ENCODE measurements at places on chromosomes 11 and 22. TPM values are rescaled to one million over a fixed set of nuclear protein-coding genes. Genes with fewer than 3 reads are reported as not detected.
A peak's percentile ranks its signal among the peaks of the same experiment; 100 is the strongest.

The P2RY6 gene
- polyA plus RNA-seq: 0.56 TPM

The ATG2A gene
- polyA plus RNA-seq: 7.0 TPM

The AKIP1 gene
- polyA plus RNA-seq: 50.6 TPM

The STK33 gene
- polyA plus RNA-seq: 3.0 TPM

The C11orf16 gene
- not detected for polyA plus RNA-seq

The CEP164 gene
- 21.0 TPM for polyA plus RNA-seq

The DGAT2 gene
- 1.1 TPM for polyA plus RNA-seq

The SLC7A4 gene
- polyA plus RNA-seq: 0.29 TPM

The ARHGAP20 gene
- 2.5 TPM for polyA plus RNA-seq

GRCh38 chr22:31753005-31753633 lies 700 bp upstream of the DEPDC5 start:
- DNase-seq: no peak

- no peak for DNase-seq
These were observed 304.8 kb upstream of the PITPNB start for GRCh38 chr22:28223826-28224225.

DNA sequence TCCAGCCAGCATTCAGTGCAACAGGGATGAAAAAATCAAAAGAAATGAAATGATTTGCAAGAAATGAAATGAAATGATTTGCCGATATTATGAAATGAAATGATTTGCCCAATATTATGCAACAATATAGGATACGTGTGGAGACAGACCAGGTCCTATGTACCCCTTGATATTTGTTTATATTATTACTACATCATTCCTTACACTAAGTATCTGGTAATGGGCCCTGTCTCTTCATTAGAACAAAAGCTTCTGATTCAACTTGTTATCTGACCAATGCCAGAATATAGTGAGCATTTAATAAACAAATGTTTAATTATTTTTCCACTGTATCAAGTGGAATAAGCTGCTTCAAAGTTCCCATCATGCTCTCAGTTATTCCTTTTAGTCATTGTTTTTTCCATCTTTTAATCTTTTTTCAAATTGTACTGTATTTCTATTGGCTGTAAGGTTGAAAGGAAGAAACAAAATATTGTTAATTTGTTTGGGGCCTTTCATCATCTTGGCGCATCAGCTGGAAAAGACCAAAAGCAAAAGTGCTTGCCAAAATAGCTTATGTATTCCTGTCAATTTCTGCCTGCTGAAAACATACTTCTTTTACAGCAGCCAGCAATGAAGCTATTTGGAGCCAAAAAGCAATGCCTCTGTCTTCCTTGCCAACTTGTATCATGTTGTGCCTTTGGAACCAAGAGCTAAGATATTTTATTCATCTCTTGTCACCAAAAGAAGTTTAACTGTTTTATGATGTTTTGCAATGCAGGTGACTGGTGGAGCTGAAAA lies 2314.9 kb downstream of the LRRC4C start:
- no peak for DNase-seq

DNA sequence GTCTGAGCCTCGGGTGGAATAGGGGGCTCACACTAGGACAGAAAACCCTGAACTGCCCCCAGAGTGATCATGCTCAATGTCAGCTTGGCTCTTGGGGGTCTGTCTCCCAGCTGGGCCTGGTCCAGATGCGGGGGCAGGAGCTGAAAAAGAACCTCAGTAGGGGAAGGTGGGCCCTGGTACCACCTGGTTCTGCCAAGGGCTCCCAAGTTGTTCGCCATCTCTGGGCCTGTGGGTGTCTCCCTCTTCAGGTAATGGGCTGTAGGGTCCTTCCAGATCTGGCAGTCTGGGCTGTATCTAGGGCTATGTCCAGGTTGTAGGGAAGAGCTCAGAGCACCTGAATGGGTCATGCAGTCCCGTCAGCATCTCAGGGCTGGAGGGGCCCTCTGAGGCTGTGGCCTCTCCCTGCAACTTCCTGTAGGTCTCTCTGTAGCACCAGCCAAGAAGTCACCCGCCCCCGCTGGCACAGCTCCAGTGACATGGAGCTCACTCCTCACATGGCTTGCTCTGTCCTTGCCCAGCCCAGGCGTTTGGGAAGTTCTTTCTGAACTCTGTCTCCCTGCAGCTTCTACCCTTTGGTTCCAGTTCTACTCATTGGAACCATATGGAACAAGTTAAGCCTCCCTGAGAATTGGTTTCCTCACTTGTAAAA lies 33.0 kb upstream of the SOX10 start:
- no peak for DNase-seq

DNA sequence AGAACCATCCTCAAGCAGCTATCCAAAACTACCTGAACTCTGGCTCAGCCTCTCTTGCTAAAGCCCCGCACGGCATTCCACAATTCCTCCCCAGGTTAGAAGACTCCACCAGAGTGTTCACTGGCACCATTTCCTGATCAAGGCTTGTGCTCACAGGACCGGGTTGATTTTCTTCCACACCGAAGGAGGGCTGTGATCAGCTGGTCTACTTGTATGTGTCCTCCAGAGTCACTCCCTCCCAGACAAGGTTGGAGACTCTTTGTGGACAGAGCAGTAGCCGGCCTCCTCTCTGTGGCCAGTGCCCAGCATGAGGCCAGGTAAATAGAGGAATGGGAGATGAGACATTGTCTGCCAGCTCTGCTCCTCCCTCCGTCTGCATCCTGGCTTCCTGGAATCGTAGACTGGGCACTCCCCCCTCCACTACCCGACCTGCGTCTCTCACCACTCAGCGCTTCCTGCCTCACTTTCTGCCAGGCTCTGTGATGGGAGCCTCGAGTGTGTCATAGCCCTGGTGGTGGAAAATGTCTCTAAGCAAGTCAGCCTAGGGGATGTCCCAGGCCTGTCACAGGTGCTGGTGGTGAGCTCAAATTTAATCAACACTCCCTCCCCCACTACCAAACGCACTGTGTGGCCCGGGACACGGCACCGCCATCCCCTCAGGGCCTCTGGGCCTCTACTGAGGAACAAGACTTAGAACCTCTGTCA lies 12.5 kb upstream of the TMPRSS6 start:
- DNase-seq: peak; percentile 10

- DNase-seq: no peak
These were observed 5.6 kb downstream of the LIPT2 start for GRCh38 chr11:74487875-74488274.

DNA sequence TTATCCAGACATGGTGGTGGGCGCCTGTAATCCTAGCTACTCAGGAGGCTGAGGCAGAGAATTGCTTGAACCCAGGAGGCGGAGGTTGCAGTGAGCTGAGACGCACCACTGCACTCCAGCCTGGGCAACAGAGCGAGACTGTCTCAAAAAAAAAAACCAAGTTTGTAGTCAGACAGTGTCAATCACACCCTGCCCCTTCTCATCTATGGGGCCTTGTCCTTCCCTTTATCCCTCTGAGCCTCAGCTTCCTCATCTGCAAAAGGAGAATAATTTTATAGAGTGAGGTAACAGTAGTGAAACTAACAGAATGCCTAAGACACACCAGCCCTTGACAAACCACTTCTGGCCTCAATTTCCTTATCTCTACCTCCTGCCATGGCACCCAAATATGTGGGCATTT lies 10.7 kb downstream of the BCL9L start:
- no peak for DNase-seq

- DNase-seq: no peak
These were observed 76.9 kb downstream of the KCNJ1 start for GRCh38 chr11:128790196-128790595.

DNA sequence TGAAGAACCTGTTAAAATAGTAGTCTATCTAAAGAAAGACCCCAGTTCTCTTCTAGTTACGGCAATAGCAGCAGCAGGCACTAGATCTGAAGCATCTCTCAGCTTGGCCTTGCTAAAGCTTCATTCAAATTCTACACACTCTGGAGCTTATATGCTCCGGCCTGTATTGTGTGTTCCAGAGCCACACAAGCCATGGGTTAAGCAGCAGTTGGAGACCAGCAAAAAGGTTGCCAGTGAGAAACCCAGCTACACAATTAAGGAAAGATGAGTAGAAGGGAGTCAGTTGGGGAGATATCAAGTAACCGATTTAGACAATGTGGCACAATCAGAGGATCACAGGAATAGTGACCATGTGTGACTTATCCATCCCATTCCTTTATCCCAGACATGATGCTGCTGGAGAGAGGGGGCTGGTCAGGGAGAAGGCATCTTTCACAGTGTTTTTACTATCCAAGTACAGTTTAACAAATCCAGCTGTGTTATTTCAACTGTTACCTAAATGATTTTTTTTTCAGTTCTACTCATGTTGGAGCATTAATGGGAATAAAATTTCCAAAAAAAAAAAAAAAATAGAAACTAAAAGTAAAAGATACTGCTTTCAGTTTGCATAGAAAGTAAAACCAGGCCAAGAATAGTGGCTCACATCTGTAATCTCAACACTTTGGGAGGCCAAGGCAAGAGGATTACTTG lies 41.0 kb downstream of the PAX6 start:
- DNase-seq: no peak

GRCh38 chr22:40666151-40666848 lies 13.0 kb upstream of the MCHR1 start:
- DNase-seq: peak; percentile 75

DNA sequence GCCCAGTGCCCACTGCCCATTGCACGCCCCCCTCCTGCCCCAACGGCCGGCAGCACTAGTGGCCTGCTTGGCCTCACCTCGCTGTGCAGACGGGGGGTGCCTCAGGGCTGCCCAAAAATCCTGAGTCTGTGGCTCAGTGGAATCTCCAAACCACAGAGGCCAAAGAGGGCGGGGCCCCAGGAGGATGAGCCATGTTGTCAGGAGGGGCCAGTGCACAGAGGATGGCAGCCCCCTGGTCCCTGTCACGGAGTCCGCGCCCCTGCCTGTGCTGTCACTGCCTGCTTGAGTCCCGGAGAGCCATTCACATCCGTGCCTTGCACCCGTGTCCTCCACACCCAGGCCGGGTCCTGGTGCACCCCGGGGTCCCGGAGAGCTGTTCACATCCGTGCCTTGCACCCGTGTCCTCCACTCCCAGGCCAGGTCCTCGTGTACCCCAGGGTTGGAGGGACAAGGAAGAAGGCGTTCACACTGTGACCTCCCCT lies 36.4 kb upstream of the MUC5AC start:
- DNase-seq: no peak

- DNase-seq: no peak
These were observed 18.0 kb downstream of the ST13 start for GRCh38 chr22:40838486-40838885.

DNA sequence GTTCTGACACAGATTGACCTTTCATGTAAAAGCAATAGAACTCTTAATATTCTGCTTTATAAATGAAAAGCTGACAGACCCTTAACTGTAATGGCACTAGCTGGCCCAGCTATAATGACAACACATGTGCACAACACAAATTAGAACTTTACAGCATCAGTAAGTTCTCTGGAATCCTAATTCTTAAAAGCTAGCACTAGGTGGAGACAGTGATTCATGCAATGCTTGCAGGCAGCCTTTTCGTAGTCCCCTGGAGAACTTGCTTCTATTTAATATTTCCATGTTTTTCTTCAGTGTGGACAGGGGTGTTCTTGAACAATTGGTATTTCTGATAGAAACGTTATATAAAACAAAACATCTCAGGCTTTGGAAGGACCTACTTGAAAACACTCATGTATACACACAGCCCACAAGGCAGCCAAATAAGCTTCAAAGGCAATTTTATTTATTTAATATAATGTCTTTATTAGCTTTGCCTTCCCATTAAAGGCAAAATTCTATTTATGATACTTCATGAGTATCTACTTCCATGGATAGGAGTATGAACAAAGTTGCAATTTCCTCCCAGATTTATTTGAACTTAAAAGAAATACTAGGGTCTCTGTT lies 374.3 kb upstream of the MPPED2 start:
- DNase-seq: no peak

GRCh38 chr11:20113149-20113438 lies 47.2 kb downstream of the DBX1 start:
- no peak for DNase-seq

GRCh38 chr22:28139961-28140360 lies 220.9 kb upstream of the PITPNB start:
- DNase-seq: peak; percentile 55

GRCh38 chr22:32708830-32709229 lies 92.7 kb upstream of the TIMP3 start:
- peak; percentile 70 for DNase-seq

DNA sequence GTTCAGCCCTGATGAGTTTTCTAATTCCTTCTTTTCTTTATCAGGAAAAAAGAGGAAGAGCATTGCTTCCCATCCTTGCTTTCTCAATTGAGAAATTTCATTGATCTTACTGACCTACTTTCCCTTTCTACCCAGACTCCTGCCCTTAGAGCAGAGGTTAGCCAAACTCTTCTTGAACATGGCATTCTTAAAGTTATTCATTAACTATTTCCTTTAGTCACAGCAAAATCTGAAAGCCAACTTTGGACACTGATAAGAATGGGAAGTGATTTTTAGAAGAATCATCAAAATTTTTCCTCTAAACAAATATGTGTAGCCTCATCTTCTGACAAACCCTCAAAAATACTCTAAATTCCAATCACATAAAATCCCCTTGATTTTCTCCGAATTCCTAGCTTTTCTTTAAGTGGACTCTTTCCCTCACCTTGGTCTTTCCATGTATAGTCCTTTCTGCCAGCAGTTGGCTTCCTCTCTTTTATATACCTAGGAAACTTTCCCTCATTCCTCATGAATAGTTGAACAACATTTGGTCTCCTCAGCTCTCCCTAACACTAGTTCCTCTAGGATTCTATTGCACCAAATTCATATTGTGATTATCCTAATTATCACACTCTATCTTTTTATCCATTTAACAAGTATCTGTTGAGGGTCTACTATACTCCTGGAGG lies 566.7 kb upstream of the CCDC90B start:
- DNase-seq: no peak

DNA sequence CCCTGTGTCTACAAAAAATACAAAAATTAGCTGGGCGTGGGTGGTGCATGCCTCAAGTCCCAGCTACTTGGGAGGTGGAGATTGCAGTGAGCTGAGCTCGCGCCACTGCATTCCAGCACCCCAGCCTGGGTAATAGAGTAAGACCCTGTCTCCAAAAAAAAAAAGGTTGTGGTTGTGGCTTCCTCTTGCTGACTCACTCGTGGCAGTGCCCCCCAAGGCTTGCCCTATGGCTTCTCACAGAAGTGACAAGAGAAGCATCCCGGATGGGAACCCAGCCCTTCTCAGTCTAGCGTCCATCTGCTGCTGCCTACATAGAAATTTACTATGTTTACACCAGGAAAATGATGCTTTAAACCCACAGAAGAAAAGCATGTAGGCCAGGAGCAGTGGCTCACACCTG lies 68.5 kb upstream of the PITPNB start:
- DNase-seq: peak; percentile 47

DNA sequence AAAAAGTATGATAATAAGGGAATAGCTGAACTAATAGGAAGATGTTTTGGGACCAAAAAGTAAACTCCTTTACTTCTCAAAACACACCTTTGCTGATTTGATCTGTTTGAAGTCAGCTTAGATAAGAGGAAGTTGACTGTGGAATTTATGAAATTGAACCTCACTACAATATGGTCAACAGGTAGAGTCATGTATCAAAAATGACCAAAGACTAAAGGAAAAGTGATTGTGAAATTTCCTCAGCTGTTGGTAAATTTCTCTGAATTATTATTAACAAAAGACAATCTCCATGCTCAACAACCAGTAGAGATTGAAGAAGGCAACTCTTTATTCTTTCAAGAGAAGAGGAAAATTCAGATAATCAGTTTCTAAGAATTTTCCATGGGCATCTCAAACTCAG lies 826.5 kb downstream of the KCNA4 start:
- no peak for DNase-seq
